ENCODE measurements at places on chromosomes 2 and 18.
A peak's percentile ranks its signal among the peaks of the same experiment; 100 is the strongest.

GRCh38 chr2:43319541-43319940 is 93.1 kb upstream of the ZFP36L2 start:
- DNase-seq, result no peak

- no peak for DNase-seq
These were observed 321.4 kb downstream of the CDH2 start for GRCh38 chr18:27855486-27855885.

DNA sequence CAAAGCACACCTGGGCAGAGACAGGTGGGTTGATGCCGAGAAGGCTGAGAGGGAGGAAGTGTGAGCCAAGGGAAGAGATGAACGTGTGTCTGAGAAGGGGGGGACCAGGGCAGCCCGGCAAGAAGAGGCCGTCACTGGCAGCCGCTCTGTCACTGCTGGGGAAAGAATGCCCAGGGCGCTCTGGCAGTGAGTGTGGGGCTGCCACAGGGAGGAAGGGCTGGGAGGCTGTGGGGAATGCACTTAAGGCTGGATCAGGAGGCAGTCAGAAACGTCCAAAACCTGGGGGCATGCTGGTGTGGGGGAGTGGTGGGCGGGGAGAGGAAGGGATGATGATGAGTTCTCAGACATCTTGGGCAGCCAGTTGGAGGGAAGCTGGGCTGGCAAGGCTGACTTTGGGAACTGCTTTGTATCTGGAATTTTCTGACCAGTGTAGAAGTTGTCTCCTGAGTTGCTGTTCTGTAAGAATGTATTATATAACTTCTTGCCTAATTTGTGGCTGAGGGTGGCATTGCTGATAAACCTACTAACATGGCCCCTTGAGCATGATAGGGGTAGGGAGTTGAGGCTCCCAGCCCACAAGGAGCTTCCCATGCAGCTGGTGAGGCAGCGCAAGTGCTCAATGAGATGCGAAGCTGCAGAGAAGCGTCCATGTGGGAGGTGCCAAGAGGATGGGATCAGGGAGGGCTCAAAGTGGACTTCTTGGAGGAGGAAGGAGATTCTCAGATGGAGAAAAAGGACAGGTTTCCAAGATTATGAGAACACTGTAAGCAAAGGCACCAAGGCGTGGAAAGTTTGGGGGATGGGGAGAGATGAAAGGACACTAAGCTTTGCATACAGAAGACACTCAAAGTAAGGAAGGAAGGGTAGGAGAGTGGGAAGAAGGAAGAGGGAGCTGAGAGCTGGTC is 185.1 kb upstream of the HAAO start:
- DNase-seq, result no peak

- DNase-seq, result no peak
These were observed 18.6 kb upstream of the ESPNL start for GRCh38 chr2:238081561-238081960.

GRCh38 chr2:207229161-207229560 is 63.4 kb upstream of the KLF7 start:
- DNase-seq, result no peak

DNA sequence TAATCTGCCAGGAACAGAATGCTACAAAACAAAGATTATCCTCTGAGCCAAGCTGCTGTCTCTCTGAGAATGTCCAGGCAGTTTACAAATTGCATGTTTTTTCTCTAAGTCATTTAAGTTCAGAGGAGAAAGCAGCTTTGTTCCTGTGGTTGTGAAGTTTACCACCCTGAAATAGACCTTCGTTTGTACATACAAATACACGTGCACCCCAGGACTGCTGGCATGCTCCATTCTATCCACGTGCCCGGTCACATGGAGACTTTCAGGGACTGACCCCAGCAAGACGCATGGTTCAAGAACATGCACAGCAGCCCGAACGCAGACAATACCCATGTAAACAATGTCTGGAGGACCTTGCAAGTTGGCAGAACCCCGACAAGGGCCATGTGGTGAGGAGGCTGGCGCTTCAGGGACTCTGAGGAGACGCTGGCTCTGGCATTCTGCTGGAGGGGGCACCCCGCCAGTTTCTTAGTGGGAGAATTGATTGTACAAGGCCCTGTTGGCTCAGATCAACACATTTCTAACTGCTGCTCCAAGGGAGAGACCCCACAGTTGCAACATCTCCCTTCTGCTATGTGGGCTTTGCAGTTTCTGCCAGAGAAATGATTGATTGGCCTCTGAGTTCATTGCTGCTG is 33.3 kb downstream of the FAM178B start:
- DNase-seq, result no peak

GRCh38 chr2:239966029-239966852 is 58.9 kb downstream of the NDUFA10 start:
- DNase-seq, result no peak

- no peak for DNase-seq
These were observed 49.3 kb downstream of the RNF144A start for GRCh38 chr2:6966446-6966940.

- no peak for DNase-seq
These were observed 84.7 kb upstream of the TMEM200C start for GRCh38 chr18:5979971-5980457.

DNA sequence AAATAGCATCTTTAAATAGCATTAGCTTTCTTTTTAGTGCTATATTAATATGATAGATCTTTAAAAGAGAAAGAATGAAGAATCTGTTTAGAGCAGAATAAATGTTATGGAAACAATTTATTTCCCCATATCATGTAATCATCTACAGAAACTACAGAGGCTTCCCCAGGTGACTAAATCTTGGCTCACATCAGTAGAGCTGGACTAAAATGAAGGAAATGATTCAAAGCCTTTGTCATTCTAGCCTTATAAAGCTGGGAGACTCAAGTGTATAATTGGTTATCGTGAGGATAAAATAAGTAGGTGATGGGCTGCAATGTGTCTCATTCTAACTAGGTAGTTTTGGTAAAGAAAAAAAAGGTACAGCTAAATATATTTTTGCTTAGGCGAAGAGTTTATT is 83.2 kb upstream of the UNC80 start:
- no peak for DNase-seq

DNA sequence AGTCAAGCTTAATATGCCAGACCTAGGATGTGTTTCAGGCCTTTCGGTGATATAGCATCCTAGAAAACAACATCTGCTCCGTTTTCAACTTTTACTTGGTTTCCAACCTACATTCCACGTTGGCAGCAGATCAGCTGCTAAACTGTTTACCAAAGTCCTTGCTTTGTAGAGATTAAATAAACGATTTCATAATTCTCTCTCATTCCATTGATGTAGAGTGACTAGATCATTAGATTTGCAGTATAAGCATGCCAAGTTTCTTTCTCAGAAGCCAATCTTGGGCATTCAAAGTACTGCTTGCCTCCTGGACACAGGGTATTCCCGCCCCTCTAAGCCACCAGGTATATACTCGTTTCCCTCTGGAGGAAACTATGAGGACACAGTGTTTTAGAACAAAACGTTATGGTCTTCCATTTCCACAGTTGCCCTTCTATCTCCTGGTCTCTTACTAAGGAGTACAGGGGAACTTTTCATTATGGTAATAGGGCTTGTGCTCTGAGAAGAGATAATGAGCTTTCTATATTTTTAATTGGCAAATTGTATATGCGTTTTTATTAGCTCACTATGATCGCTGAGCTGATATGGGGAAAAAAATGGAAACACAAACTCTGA is 10.5 kb upstream of the INSIG2 start:
- no peak for DNase-seq

DNA sequence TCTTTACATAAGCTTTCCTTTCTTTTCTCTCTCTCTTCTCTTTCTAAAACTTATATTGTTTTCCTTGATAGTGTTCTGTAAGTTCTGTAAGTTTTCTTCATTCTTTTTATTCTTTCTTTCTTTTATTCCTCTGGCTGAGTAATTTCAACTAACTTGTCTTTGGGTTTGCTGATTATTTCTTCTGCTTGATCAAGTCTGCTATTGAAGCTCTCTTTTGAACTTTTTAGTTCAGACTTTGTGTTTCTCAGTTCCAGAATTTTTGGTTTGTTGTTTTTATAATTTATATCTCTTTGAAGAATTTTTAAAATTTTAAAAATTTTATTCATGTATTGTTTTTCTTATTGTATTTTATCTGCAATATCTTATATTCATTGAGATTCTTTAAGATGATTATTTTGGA is 795.8 kb upstream of the SALL3 start:
- no peak for DNase-seq

- DNase-seq, result no peak
These were observed 888 bp upstream of the TWSG1 start for GRCh38 chr18:9333441-9334328.

- no peak for DNase-seq
These were observed 1.5 kb upstream of the IL1RL2 start for GRCh38 chr2:102185347-102185746.

GRCh38 chr2:201049455-201049854 is 22.0 kb downstream of the HYCC2 start:
- DNase-seq, result no peak

DNA sequence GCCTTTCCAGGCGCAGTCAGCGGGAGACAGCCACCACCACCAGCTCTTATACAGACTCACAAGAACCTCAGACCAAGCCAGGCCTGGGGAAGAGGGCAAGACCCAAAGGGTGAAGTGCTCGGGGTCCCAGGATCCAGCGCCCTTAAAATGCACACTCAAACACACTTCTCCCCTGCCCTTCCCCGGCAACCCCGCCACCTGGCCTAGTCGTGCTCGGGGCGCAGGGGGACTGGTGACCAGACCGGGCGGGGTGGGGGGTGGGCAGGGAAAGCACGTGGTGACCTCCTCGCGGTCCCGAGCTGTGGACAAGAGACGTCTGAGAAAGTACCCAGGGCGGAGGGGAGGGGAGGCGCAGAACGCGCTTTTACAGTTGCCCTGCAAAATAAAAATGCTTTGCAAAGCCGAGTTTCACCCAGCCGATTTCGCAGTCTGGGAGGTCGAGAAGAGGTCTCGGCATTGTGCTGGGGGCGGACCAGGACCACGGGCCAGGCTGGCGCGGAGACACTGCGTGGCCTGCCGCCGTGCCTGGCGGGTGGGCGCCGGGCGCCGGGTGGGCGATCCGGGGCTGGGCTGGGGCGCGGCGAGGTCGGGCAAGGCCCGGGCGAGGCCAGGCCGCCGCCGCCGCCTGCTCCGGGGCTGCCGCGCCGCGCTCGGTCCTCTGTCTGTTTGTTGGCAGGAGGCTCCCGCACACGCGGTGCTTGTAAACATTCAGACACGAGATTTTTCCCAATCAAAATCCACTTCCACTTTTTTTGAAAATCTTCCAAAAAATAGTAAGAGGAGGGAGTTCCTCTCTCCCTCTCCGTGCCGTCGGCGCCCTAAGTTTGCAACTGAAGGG is 2.0 kb downstream of the BCL11A start:
- no peak for DNase-seq

- no peak for DNase-seq
These were observed 18.0 kb downstream of the GALNT3 start for GRCh38 chr2:165776013-165776412.

DNA sequence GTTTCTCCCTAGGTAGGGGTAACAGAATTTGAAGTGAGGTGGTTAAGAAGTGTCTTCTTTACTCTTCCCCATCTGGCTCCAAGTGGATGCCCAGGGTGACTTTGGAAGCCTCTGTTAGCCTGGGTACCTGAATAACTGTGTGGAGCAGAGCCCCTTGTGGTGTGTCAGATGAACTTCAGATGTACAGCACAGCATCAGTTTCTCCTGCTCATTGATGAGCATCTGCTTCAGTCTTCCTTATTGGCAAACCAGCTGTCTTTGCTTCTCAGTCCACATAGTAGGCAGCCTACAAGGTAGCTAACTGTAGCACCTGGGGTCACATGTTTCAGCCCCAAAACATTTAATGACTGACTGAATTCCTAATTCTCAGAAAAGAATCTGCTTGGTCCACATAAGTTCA is 56.2 kb upstream of the ATP8B1 start:
- no peak for DNase-seq

DNA sequence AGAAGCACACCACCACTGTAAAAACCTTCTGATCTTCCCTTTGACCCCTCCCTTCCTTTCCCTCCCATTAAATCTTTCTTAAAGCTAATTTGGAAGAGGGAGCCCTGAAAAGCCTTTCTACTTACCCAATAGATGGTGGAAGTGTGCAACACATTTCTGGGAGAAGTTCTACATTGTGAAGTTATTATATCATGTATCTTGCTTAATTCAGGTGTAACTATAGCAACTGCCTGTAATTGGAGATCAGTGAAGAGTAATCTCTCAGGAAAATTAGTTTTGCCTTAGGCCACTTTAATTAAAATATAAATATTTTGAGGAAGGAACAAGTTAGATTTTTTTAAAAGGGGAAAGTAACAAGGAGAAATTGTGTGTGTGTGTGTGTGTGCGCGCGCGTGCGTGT is 266.0 kb downstream of the SH3BP4 start:
- peak; percentile 8 for DNase-seq

DNA sequence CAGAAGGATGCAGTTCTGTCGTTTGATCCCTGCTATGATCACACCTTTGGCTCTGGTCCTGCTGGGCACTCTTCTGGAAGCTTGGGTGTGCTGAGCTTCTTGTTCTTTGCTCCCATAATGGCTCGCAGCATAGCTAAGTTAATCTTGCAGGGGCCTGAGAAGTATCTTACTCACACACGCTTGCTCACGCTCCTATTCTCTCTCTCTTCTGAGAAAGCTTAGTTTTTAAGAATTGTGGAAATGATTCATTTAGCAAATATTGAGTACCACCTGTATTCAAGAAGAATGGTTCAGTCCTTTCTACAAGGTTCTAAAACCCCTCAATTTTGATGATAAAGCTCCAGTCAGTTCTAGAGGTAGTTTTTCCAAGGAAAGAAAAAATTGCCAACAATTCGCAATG is 40.6 kb downstream of the XRCC5 start:
- DNase-seq, result no peak

DNA sequence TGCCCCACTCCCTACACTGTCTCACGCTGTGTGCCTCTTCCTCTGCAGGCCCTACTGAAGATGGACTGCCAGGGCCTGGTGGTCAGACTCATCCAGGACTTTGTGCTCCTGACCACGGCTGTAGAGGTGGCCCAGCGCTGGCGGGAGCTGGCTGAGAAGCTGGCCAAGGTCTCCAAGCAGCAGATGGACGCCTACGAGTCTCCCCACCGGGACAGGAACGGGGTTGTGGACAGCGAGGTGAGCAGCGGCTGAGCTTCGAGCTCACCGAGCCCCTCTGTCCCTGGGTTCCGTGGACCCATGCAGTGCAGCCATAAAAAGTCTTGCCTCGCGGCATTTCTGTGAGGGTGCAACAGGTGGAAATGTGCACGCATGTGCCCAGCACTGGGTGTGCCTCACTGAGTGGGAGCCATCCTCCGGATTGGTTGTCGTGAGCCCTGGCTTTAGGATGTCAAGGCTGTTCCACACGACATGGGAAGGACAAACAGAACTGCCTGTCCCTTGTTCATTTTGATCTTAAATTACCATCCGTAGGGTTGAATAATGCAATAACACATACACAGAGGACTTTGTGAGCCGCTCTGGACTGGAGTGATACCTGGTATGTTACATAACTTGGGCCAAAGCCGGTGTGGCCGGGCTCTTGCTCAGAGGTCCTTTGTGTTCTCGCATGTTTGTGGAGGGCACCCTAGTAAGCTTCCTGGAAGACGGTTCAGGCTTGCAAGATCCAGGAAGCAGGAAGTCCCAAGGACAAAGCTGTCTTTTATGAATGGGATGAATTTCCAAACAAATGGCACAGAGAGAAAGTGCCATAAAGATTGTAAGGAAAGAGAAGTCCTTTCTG is 100.9 kb downstream of the SH3BP4 start:
- no peak for DNase-seq

- DNase-seq, result peak; percentile 57
These were observed 130.3 kb upstream of the CTAGE1 start for GRCh38 chr18:22547807-22548561.

- DNase-seq, result no peak
These were observed 45.8 kb downstream of the SF3B1 start for GRCh38 chr2:197388866-197389587.

All from AG09309 (cell line).